ENCODE measurements at places on chromosomes 5 and 9.

- DNase-seq = peak; percentile 65
These were observed 857 bp downstream of the ADAM19 start for GRCh38 chr5:157574456-157575380.

DNA sequence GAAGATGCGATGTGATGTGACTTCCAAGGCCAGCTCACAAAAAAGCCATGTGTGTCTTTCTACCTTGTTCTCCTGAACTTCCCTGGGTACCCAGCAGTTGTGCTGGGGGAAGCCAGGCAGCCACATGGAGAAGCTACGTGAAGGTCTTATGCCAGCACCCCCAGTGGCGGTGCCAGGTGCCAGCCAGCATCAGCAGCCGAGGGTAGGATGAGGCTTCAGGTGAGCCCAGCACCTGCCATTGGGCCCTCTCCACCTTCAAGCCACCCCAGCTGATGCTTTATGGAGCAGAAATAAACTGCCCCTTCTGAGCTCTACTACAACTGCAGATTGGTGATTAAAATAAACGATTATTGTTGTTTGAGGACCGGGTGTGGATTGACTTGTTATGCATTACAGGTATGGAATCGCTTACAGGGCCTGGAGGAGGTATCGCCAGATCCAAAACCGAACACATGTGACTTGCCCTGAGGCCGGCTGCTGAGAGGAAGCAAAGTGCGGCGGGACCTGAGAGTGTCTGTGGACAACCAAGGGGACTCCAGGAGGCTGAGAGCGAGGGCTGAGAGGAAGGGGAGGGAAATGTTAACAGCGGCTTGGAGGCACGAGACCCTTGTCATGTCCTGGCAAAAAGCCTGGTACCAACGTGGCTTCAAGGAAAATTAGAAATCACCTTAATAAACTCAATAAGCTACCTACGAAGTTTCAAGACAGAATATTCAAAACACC, 36.0 kb upstream of the OLFM1 start:
- no peak for DNase-seq

DNA sequence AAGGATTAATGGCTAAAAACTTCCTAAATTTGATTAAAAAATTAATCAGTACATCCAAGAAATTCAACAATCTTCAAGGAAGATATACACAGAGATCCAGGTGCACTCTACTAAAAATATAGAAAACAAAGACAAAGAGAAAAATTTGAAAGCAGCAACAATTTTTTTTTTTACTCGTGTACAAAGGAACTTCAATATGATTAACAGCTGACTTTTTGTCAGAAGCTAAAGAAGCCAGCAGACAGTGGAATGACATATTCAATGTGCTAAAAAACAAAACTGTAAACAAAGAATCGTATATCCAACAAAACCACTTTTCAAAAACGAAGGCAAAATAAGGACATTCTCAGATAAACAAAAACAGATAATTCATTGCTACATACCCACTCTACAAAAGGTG, 234.6 kb downstream of the FSTL4 start:
- DNase-seq = no peak

GRCh38 chr5:14685757-14686156, 21.2 kb downstream of the OTULIN start:
- peak; percentile 69 for DNase-seq

GRCh38 chr5:139181835-139182452, 16.2 kb downstream of the SIL1 start:
- DNase-seq = peak; percentile 40

- no peak for DNase-seq
These were observed 202.9 kb downstream of the SGCD start for GRCh38 chr5:156529892-156530291.

- no peak for DNase-seq
These were observed 215.1 kb downstream of the C9orf50 start for GRCh38 chr9:129405827-129406213.

DNA sequence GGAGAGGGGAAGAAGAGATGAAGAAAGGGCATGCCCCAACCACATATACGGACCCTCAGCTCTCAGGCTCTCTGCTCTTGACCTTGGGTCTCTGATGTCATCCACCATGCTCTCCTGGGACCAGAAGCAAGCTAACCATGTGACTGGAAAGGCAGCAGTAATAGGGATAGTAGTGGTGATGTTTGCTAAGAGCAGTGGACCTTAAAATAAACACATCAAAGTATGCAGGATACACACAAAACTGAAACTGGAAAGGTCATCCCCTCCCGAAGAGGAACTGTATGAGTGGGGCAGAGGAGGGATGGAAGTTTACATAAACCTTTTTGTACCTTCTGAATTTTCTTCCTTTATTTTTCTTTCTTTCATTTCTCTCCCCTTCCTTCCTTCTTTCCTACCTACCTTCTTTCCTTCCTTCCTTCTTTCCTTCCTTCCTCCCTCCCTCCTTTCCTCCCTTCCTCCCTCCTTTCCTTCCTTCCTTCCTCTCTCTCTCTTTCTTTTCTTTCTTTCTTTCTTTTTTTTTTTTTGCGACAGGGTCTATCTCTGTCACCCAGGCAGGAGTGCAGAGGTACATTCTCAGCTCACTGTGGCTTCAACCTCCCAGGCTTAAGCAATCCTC, 8.1 kb upstream of the PTPN3 start:
- no peak for DNase-seq

DNA sequence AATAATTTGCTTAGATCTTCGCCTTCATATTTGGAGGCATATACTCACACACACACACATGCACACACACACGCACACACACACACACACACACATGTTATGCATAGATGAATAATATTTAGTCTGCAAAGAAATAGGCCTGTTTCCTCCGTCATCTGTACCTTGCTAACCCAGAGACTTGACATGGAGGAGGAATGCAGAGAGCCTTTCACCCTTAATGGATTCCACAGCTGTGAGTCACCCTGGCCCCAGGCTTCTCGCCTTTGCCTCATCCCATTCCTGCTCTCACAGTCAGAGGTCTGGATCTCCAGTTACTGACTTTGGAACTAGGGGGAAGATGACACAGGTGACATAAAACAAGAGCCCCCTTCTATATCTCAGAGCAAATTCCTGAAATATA, 29.7 kb downstream of the ZNF462 start:
- DNase-seq = peak; percentile 96

DNA sequence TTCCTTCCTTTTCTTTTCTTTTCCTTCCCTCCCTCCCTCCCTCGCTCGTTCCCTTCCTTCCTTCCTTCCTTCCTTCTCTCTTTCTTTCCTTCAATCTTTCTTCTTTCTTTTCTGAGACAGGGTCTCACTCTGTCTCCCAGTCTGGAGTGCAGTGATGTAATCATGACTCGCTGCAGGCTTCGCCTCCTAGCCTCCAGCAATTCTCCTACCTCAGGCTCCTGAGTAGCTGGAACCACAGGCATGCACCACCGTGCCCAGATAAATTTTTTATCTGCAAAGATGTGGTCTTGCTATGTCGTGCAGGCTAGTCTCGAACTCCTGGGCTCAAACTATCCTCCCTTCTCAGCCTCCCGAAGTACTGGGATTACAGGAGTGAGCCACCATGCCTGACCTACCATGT, 81.4 kb downstream of the SPATA31C2 start:
- peak; percentile 55 for DNase-seq

DNA sequence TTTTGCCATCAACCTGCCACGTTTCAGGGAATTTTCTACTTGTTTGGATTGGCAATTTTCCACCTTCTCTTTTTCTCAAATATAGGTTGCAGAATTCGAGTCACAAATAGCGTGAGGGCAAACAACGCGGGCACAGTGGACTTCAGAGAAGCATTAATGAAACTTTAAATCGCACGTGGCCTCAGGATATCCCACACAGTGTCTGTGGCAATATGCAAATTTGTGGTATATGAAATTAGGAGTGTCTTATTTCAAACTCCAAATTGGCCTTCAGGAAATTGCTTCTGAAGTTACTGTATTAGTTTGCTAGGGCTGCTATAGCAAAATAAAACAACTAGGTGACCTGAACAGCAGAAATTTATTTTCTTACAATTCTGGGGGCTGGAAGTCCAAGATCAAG, 91.2 kb downstream of the MTRR start:
- DNase-seq = no peak

- no peak for DNase-seq
These were observed 1456.4 kb upstream of the ACO1 start for GRCh38 chr9:30928045-30928444.

GRCh38 chr5:154791535-154791934, 36.4 kb downstream of the LARP1 start:
- no peak for DNase-seq

GRCh38 chr5:75368391-75368790, 31.4 kb downstream of the HMGCR start:
- peak; percentile 53 for DNase-seq

DNA sequence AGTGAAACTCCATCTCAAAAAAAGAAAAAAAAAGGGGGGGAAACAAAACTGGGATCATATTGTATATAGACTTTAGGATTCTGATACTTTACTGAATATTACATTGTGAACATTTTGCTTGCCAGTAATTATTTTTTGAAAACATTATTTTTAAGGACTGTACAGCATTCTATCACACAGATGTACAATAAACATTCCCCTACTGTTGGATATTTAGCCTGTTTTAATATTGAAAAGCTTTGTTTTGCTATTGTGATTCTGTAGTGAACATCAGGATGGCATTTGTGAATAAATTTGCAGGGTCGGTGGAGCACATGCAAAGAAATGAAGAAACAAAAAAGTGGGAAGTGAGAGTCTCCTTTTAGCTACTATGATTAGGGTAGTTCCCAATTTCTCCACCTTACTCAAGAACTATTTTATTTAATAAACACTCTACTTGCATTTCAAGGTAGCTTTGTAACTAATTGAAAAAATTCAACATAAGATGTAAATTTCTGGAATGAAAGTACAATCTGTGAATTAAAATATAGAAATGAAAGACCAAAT, 18.7 kb downstream of the RASGRF2 start:
- DNase-seq = no peak

GRCh38 chr5:105882956-105883481, 1787.7 kb downstream of the EFNA5 start:
- DNase-seq = no peak

DNA sequence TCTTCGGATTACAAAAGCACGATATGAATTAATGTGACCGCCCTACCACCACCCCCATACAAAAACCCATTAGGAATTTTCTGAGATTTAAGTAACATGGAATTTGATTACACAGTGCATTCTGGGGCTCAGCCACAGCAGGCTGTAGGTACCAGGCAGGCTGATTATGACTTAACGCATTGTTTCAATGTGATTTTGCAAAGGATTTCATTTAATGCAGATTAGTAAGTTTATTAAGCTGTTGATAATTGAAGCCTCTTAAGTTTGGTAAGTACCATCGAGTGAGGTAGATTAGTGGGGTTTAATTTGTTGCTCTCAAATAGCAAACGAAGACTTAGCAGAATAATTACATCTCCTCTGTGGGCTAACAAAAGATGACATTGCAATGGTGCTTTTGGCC, 240.1 kb downstream of the TRPM3 start:
- no peak for DNase-seq

- peak; percentile 20 for DNase-seq
These were observed 982 bp downstream of the EPB41L4A start for GRCh38 chr5:112417931-112418658.

DNA sequence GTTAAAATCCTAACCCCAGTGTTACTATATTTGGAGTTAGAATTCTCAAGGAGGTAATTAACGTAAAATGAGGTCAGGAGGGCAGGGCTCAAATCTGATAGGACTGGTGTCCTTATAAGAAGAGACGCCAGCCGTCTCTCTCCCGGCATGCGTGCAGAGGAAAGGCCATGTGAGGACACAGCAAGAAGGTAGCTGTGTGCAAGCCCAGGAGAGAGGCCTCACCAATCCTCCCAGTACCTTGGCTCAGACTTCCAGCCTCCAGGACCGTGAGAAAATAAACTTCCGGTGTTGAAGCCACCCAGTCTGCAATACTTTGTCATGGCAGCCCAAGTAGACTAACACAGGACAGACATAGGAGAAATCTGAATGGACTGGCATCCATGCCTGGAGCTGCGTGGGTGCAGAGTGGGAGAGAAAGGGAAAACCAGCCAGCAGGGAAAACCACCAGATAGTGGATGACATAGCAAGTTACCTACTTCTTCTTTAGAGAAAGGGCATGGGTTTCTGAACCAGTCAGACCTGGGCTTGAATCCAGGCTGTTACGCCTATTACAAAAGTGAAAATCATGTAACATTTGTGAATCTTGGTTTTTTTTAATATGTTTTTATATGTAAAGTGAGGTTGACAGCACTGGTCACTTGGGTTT, 89.2 kb downstream of the FSTL4 start:
- DNase-seq = no peak

DNA sequence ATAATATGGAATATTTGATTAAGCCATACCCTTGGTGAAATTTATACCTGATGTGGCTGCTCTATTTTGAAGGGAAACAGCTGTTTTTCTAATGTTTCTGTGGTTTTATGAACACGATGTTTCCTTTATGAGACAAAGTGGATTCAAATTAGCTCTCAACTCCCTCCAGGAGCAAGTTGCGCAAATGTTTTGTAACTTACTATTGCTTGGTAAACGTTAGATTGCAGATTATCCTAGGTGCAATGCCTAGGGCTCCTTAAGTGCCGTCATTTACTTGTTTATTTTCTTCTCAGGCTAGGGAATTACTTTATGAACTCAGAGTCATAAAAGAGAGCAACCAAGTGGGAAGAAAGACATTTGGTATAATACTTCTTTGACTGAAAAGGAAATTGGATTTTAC, 763.1 kb downstream of the TAF11L14 start:
- no peak for DNase-seq

- peak; percentile 47 for DNase-seq
These were observed 1.9 kb downstream of the SPRY4 start for GRCh38 chr5:142322747-142323479.

- DNase-seq = no peak
These were observed 28.5 kb upstream of the AKNA start for GRCh38 chr9:114416290-114416689.

GRCh38 chr5:123549256-123549904, 37.4 kb downstream of the CSNK1G3 start:
- DNase-seq = no peak

DNA sequence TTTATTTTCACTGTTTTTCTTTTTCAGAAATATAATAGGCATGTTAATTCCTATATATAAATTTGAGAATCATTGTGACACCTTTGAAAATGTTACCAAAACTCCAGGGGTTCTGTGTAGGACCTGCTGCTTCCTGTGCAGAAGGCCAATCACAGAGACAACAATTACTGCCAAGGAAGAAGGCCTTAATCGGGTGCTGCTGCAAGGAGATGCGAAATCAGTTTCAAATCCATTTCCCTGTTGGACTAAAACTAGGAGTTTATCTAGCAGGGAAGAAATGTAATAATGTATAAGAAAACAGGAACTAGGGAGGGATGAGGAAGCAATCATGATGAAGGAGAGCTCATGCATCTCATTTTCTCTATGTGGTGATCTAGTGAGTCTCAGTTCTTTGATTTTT, 209.7 kb upstream of the NUDT12 start:
- no peak for DNase-seq

DNA sequence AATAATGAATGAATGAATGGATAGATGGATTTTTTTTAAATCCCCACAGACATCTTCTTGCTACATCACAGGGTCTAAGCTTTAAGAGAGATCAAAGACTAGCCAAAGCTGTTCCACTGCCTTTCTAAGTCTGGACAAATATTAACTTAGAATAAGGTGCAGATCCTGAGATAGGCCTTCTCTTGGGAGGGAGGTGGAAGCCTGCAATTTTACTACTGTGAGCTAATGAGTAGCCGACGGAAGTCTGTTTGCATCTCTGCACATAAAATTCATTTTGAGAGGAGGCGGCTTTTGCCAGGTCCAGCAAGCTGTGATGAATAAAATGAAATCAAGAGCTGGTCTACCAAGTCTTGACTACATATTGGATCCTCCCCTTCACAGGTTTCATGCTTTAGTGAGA, 484.9 kb downstream of the TMEM38B start:
- no peak for DNase-seq

- no peak for DNase-seq
These were observed 170.9 kb downstream of the DCP2 start for GRCh38 chr5:113147537-113147936.

Measured in astrocyte of the spinal cord (primary cell).